GM23248 (cell line): ENCODE measurements at places on chromosomes 3 and 15. TPM values are rescaled to one million over a fixed set of nuclear protein-coding genes. Genes with fewer than 3 reads are reported as not detected.
A peak's percentile ranks its signal among the peaks of the same experiment; 100 is the strongest.

PARL gene
- total RNA-seq, result 35.9 and 36.9 TPM in 2 replicates

ATP13A4 gene
- not detected in 2 replicates for total RNA-seq

DNA sequence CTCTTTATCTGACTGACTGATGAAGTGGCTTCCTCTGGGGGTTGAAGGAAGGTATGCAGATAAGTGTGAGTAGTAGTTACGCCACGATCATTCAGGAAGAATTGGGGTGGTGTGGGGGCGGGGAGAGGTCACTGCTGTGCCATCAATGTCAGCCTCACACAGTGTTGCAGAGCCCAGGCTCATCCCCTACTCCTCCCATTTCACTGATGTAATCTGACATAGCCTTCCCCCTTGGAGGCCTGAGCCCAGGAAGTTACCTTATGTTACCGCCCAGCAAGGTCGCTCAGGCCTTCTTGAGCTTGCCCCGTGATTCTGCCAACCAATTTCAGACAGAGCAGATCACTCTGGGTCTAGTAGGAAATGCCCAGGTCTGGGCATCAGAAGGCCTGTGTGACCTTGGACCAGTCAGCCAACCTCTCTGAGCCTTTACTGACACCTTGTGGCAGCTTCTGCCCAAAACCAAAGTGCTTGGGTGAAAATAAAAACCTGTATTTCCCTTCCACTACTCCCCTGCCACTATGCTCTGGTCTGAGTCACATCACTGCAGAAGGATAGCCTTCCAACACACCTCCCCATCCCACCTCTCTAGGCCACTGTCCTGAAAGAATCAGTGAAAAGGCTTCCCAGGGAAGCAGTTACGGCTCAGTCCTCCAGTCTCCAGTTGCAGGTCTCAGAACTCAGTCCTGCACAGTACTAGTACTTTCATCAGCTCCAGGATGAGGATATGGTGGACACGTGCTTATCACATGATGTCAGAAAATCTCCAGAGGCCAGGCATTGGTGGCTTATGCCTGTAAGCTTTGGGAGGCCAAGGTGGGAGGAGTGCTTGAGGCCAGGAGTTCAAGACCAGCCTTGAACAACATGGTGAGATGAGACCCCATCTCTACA lies 28.1 kb upstream of the INSYN1 start:
- peak; percentile 60 for DNase-seq

- no peak for DNase-seq
Observed at GRCh38 chr3:154111365-154111935, 9.7 kb upstream of the ARHGEF26 start.

DNA sequence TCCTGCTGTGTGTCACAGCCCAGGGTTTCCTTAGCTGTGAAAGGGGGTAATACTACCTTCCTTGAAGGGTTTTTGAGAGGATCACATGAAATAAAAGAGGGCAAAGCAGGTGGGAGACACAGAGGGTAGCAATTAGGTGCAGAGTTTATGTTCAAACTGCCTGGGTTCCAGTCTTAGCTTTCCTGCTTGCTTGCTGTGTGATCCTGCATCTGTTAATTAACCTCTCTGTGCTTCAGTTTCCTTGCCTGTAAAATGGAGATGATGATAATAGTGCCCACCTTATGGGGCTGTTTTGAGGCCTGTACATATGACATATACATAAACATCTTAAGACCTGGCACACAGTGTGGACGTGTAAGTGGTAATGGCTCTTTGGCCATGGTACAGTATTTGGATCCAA lies 35.0 kb downstream of the SPSB4 start:
- DNase-seq, result no peak

DNA sequence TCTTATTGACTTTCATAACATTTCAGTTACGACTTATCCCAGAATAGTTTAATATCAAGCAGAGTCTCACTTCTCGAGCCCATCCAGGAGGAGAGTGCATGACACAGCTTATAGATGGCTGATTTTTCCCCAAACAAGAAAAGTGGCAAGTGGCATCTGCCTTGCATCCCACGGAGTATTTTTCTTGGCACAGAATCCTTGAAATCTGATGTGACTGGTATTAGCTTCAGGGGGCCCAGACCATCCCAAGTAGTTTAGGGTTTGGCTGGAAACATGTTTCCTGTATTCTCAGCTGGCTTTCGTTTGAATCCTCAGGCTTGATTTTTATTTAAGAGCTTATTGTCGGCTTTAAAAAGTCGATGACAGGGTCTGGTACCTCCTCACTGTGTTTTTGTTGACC lies 20.7 kb upstream of the FBXL22 start:
- DNase-seq, result no peak
